ENCODE measurements at places on chromosomes 4 and X.

- DNase-seq: no peak
These were observed 43.3 kb upstream of the FBXW7 start for GRCh38 chr4:152579107-152579764.

GRCh38 chr4:67122029-67122428 is 423.3 kb downstream of the CENPC start:
- no peak for DNase-seq

- no peak for DNase-seq
These were observed 49.6 kb downstream of the ABLIM2 start for GRCh38 chr4:8108991-8109390.

DNA sequence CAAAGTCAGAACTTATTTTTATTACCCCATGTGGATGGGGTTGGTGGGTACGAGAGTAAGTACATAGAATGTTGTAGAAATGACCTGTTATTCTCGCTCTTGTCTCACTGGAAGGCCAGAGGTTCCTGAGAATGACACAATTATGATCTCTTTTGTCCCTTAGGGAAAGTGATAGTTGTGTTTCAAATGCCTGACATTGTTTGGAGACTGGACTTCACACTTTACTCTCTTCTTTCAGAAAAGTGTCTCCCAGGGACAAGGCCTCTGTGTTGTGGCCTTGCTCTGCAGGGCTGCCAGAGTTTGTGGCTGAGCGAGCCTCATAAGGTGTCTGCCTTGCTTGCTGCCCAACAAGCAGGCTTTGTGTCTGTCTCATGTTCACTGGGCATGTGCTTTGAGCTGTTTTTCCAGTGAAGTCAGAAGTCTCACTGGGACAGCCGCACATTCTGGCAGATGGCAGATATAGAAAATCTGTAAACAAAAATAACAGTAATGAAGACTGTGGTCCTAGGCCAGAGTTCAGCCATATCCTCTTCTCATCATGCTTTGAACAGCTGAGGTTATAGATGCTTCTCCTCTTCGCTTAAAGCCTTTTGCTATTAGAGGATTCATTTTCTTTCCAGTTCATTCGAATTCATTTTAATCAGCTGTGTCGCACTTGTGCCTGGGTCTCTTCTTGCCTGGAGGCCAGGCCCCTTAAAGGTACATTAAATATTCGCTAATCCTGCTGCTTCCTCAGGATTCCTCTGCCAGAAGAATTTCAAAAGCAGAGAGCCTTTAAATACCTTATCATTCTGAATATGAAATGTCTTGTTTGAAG is 14.4 kb downstream of the PPEF1 start:
- no peak for DNase-seq

DNA sequence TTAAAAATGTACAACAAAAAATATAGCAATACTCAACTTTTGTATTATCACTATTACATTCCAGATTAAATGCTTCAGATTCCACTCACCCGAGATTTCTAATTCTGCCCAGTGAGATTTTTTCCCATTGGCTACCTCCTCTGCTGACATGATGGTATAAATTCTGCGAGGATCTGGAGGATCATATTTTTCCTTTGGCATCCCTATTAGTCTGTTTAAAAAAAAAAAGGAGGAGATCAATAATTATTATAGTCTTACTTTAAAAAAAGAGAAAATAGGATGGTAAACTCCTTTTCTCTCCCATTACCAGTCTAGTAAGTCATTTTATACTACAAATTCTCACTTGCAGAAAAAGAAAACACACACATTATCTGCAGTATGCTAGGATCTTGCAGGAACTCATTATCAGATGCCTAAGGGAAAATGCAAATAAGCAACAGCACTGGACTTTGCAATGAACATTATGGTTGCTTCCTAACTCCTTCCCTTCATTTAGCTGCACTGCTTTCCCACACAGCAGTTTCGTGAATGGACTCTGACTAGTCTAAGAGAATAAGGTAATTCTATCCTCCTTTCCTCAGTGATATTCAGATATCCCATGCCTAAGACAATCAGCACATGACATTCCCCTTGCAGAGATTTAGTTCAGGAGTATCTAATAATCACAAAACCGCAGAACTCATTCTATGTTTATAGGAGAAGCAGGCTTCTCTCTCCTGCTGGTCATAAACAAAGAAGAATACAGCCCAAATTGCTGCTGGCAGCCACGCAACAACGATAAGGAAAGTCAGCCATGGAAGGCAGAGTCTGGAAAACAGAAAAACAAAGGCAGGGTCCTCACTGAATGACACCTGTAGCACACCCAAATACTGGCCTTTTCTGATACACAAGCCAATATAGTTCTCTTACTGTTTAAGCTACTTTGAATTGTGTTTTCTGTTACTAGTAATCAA is 42.7 kb downstream of the CNOT6L start:
- no peak for DNase-seq

- no peak for DNase-seq
These were observed 512.4 kb upstream of the KLHL4 start for GRCh38 chrX:87005183-87005582.

- no peak for DNase-seq
These were observed 52.8 kb upstream of the CD99 start for GRCh38 chrX:2638279-2638678.

DNA sequence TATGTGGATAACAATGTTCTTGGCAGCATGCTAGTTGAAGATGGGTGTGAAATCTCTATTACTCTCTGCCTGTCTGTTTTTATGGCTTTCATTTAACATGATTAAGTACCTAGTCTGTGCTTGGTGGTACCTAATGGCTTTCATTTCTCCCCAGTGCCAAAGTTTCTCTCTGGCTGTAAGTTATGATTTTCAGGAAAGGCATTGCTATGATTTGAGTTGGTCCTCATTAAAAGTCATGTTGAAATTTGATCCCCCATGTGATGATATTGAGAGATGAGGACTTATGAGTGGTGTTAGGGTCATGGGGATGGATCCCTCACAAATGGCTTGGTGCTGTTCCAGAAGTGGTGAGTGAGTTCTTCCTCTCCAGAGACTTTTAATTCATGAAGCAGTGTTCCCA is 162.4 kb upstream of the IL15 start:
- no peak for DNase-seq

- DNase-seq: no peak
These were observed 67.7 kb downstream of the RWDD4 start for GRCh38 chr4:183591301-183591700.

DNA sequence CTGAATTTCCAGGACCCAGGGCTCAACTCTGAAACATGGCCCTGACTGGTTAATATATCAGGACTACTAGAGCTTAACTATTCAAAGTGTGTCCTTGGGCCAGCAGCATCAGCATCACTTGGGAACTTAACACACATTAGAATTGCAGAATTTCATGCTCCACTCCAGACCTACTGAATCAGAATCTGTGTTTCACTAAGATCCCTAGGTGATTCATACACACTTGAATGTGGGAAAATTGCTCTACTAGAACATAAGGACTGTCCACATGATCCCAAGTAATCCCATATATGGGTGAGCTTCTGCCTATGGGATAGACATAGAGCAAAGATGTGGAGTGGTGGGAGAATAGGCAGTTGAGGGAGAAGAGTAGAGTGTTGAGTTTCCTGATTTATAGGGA is 192.5 kb upstream of the CLNK start:
- DNase-seq: no peak

GRCh38 chr4:98528882-98529281 is 129.5 kb downstream of the TSPAN5 start:
- DNase-seq: no peak

Measured in activated CD8-positive, alpha-beta memory T cell treated with anti-CD3 and anti-CD28 coated beads, Interleukin-2, amount 50 U/mL, for 4 hours (primary cell).